CD4-positive, alpha-beta T cell (primary cell): ENCODE measurements at places on chromosomes 2 and 18.

DNA sequence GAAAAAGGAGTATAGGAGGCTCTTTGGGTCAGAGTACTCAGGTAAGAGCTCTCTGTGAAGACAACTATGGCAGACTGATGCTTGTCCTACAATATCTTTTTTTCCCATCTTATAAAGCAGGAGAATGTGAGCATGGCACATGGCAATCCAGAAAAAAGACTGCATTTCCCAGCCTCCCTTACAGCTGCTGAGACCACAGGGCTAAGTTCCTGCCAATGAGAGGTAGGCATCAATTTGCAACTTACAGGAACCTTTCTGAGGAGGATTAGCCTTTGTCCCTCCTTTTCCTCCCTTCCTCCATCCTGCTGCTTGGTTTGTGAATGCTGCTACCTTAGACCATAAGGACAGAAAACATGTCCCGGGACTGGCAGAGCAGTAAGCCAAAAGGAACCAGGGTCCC lies 37.8 kb upstream of the ST8SIA5 start:
- DNase-seq: no peak

GRCh38 chr18:22296304-22296703 lies 121.4 kb downstream of the CTAGE1 start:
- no peak for DNase-seq

DNA sequence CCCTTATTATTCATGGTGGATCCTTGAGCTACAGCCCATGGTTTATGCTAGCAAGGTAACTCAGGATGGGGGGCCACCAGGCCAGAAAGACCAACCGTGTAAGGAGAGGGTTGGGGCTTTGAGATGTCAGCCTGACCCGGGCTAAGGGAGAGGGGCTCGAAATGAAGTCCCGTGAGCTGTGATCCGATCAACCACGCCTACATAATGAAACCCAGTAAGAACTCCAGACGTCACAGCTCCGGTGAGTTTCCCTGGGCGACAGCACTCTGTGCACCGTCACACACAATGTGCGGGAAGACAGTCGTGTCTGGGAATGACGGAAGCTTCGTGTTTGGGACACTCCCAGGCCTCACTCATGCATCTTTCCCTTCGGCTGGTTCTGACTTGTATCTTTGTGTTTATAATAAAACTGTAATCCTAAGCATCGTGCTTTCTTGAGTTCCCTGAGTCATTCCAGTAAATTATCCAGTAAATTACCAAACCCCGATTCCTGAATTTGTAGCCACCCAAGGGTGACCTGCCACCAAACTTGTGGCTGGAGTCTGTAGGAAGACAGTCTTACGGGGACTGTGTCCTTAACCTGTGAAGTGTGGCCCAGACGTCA lies 44.2 kb downstream of the CYP27C1 start:
- DNase-seq: no peak

- no peak for DNase-seq
These were observed 12.8 kb downstream of the CUL3 start for GRCh38 chr2:224572338-224572737.

GRCh38 chr2:152537081-152537651 lies 180.1 kb downstream of the PRPF40A start:
- no peak for DNase-seq

DNA sequence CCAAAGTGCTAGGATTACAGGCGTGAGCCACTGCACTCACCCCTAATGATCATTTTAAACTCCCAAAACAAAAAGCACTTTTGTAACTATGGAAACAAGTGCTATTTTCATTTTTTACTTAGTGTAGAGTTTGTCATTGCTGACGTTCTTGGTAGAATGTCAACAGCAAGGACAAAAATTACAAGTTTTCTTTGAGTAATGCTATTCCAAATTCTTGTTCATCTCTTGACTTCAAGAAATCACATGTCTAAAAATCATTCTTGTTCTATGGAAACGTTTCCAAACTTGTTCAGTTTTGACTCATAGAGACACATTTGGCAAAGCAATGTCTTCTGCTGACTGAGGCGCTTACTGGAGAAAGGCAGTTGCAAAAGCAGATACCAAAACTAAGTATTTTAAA lies 82.6 kb downstream of the MBP start:
- DNase-seq: no peak

GRCh38 chr2:10123281-10123680 lies 742 bp downstream of the RRM2 start:
- DNase-seq: no peak

DNA sequence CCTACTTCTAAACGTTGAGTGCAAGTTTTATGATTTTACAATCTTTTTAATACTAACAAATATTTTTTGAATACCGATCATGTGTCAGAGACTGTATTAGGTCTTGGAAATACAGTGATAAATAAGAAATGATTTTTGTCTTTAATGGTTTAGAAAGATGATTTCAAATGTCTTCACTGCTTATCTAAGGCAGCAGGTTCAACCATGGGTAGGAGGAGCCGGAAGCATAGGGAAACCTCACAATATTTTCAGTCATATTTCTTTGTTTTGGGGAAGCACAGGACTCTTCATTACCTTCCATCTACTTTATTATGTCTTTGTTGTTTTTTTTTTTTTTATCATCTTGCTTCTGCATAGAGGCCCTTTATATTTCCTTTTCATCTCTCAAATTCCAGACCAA lies 165.2 kb upstream of the EPC2 start:
- DNase-seq: no peak

- DNase-seq: no peak
These were observed 29.4 kb upstream of the RNF149 start for GRCh38 chr2:101337877-101338276.

DNA sequence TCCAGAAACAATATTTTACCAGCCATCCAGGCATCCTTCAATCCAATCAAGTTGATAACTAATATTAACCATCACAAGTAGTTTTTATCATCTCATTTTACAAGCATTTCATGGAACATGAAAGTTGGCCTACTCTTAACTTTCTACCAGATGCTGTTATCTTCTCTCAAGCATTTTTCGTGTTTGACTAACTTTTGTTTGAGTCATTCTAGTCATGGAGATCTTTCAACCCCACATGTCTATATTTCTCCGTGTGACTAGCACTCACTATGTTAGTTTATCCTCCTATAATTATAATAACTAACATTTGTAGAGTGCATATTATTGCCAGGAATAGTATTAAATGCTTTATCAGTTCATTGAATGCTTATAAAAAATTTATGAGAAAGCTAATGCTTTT lies 307.0 kb upstream of the CWC22 start:
- no peak for DNase-seq

DNA sequence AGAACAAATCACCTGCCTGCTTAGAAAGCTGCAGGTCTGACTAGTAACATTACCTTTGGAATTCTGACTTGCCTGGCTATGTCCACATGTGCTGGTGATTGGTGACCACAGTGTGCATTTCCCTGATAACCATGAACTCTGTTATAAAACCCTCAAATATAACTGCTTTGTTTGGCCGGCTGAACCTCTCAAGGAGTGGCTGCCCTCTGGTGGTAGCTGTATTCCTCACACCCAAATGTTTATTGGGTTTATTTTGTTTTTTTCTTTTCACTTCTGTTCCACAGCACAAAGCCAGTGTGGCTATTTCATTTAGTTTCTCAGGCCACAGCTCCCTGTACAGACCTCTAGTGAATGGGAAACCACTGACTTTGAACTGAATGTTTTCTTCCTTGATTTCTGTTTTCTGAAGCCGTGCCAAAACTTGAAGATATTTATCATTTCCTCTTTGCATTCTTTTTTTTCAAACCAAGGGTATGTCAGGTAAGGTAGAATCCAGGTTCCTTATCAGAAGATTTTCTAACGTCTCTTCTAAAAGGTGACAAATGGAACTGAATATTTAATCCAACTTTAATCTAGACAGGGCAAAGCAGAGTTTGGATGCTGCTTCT lies 549.0 kb upstream of the VRK2 start:
- DNase-seq: no peak

GRCh38 chr2:202237787-202238233 lies 587 bp downstream of the SUMO1 start:
- peak; percentile 37 for DNase-seq

GRCh38 chr2:134137182-134137611 lies 116.7 kb upstream of the MGAT5 start:
- no peak for DNase-seq

GRCh38 chr2:65292461-65293011 lies 64.9 kb downstream of the ACTR2 start:
- DNase-seq: no peak

DNA sequence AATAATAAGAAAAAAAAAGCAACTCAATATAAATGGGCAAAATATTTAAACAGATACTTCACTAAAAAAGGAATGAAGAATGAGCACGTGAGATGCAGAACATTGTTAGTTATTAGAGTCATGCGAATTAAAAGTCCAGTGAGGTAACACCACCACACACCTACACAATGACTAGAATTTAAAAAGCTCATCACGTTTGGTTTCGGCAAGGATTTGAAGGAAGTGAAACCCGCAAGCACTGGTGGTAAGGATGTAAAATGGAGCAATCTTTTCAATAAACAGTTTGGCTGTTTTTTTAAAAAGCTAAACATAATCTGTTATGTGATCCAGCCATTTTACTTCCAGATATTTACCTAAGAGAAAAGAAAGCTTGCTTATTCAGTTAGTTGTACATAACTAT lies 1181.6 kb upstream of the CELF4 start:
- no peak for DNase-seq

DNA sequence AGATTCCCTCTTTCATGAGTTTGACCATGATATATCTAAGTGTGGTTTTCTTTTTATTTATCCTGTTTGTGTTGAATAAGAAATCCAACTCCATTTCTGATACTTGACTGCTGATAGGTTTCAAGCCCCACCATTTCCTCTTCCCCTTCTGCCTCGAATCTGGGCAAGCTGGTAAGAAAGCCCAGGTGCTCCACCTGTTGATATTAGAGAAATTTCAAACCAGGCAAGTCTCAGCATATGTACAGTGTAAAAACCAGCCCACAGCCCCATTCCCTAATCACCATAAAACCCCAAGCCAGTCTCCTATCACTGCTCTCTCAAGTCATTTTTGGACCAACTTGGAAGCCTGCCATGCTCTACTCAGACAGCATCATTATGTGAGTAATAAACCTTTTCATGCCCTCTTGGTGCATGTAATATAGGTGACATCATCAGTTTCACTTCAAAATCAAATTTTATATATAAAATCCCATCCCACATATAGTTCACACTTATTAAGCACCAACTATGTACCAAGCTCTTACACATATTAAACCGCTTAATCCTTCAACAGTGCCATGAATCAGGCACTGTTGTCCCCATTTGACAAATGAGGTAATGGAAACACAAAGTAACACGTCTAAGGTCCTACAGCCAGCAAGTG lies 46.6 kb downstream of the SMAD2 start:
- DNase-seq: no peak

DNA sequence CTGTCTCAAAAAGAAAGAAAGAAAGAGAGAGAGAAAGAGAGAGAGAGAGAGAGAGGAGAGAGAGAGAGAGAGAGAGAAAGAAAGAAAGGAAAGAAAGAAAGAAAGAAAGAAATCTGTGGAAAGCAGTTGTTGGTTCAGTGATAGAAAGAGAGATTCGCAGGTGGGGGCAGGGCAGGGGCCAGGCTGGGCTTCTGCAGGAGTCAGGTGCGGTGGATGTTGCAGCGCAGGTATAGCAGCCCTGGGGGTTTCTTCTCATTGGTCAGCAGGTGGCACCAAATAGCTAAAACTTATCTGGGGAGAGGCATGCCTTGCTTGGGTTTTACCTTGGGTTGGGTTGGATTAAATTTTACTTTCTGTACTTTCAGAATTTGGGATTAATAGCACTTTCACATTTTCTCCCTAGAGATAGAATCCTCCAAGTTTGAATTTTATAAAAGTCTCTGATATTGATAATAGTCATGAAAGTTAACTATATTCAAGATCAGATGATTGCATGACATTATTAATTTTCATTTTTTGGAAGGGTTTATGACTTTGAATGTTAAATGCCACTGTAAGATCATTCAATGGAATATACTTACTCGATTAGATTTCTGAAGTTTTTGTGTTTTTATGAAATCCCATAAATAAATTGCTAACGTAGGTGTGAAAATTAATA lies 66.6 kb downstream of the SPTBN1 start:
- peak; percentile 77 for DNase-seq

- DNase-seq: no peak
These were observed 1416.2 kb downstream of the LRP1B start for GRCh38 chr2:140714586-140714985.

GRCh38 chr2:113848758-113849415 lies 41.0 kb upstream of the ACTR3 start:
- DNase-seq: no peak

- DNase-seq: no peak
These were observed 98.8 kb upstream of the TMEM18 start for GRCh38 chr2:776038-776437.

GRCh38 chr2:61229936-61230335 lies 67.9 kb downstream of the C2orf74 start:
- DNase-seq: no peak

DNA sequence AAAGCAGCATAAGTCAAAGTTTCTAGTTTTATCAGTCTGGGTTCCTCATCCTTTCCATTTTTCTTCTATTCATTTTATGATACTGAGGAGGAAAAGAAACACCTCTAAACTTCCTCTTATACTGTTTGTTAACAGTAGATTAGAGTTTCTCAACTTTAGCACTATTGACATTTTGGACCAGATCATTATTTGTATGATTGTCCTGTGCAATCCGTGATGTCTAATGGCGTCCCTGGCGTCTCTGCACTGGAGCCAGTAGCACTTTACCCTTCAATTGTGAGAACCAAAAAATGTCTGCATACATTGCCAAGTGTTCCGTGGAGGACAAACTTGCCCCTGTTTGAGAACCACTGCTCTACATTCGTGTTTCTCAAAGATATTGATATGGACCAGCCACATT lies 25.2 kb downstream of the PTPN4 start:
- DNase-seq: no peak

DNA sequence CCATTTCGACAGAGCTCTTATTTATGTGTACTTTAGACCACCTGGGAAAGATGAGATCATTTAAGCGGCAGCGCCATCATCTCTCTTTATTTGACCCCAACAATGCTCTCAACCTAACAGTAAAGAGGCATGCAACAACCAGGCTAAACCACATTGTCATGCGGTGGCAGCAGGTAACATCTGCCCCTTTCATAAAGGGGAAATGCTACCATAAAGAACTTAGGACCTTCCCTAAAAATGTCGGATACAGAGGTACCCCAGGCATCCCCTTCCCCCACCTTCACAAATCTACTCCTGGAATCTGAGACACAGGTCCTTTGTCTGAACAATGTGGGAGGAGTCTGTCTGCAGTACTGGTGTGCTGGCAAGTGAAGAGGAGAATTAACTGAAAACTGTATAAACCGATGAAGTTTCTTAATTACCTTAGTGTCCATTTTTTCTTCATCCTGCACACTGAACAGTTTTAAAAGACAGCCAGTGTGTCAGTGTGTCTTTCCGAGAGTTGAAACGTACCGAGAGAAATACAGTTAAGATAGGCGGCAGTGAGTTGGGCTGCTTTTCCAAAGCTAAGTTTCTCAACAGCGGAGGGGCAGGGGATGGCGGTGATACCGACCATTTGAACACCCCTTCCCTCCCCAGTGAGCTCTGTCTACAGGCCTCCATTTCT lies 1.9 kb downstream of the MEX3C start:
- DNase-seq: no peak

GRCh38 chr18:80147037-80147417 lies 38.0 kb downstream of the ADNP2 start:
- no peak for DNase-seq

GRCh38 chr2:14303366-14304115 lies 329.0 kb upstream of the LRATD1 start:
- DNase-seq: no peak

- DNase-seq: no peak
These were observed 60.1 kb upstream of the ARL4C start for GRCh38 chr2:234556848-234557573.

- DNase-seq: no peak
These were observed 459.3 kb upstream of the TRIB2 start for GRCh38 chr2:12257476-12257875.

GRCh38 chr18:59029663-59030429 lies 109.8 kb upstream of the SEC11C start:
- no peak for DNase-seq
